SHP77 (cell line): ENCODE measurements at places on chromosomes 1 and 21.

- DNase-seq: no peak
Observed at GRCh38 chr1:99279525-99279924, 15.2 kb downstream of the PLPPR4 start.

DNA sequence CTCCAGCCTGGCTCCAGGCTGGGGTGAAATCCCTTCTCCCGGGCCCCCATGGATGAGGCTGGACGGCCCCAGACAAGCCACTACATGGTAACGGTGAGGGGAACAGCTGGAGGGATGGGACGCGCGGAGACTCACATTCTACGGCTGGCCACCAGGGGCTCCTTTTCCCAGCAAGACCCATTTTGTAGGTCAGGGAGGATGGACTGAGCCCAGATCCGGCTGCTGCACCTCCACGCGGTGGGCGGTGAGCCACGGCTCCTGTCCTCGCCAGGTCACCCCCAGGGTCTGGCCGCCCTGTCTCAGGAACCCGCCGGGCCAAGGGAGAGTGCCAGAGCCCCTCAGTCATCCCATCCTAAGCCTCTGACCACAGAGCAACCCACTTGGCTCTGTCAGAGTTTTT lies 75.0 kb upstream of the ACTRT2 start:
- DNase-seq: no peak

DNA sequence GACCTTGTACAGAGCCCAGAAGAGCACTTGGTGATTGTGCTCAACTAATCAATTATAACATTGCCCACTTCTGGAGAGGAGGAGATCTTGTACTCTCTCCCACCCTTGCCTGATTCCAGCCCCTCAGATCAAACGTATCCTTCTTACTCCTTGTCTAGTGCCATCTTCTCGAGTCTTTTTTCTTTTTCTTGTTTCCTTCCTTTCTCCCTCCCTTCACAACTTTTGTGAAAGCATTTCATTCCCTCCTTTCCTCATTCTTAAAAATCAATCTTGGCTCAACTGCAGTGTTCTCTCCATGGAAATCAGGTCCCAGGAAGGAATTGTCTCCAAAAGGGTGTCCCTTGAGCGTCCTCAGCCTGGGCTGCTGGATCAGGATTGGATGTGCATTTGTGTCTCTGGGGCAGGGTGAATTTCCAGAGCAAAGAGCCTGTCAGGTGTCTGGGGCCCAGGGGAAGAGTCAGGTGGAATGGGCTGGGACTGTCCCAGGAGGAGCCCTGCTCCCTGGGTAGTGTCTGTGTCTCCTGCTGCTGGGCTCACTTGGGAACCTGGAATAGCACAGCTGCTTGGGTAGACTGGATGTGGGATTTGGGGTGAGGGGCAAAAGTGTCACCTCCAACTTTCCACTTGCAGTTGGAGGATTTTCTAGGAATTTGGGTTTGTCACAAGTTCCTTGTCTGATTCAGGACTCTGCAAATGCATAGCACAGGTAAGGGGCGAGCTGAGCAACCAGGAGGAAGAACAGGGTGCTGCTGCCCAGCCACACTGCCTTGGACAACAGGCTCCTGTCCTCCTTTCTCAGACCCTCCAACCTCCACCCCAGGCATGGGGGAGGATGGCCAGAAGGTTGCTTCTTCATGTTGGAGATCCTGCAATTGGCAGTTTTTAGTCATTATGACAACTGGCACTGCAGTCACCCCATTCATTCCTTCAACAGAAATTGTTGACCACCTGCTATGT lies 3.3 kb downstream of the SOX13 start:
- no peak for DNase-seq

- DNase-seq: no peak
Observed at GRCh38 chr1:81351864-81352263, 448.9 kb upstream of the ADGRL2 start.

- DNase-seq: no peak
Observed at GRCh38 chr1:201561195-201561564, 22.3 kb downstream of the NAV1 start.

- DNase-seq: no peak
Observed at GRCh38 chr1:51463561-51463960, 55.5 kb downstream of the EPS15 start.
